ENCODE measurements at places on chromosomes 1 and 21.
A peak's percentile ranks its signal among the peaks of the same experiment; 100 is the strongest.

- no peak for DNase-seq
These were observed 53.4 kb upstream of the EDN2 start for GRCh38 chr1:41537788-41538351.

DNA sequence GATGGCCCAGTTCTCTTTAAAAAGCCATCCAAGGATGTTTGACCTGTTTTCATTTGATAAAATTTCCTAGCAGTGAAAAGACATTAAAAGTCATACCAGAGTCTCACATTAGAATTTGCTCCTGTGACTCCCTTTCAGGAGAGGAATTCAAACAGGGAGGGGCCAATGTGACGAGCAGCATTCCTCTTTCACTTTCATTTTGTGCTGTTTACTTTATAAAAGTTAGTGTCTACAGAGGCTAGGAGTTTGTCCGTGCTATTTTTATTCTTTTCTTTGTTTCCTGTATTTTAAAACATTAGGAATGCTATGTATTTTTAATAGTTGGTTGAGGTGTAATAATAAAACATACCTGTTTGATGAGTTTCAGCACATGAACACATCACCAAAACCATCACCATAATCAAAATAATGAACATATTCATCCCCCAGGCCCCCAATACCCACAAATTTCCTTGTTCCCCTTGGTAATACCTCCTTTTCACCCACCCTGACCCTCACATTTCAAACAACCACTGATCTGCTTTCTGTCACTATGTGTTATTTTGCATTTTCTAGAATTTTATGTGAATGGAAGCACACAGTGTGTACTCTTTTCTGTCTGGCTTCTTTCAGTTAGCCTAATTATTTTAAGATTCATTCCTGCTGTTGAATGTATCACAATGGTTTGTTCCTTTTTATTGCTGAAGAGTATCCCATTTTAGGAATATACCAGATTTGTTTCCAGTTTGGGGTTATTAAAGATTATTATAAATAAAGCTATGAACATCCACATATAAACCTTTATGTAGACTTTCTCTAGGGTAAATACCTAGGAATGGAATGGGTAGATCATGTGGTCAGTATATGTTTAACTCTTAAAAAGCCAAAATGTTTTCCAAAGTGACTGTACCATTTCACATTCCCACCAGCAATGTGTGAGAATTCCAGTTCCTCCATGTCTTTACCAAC is 129.5 kb downstream of the TENT5C start:
- no peak for DNase-seq

GRCh38 chr1:21308847-21309652 is 18.8 kb upstream of the ECE1 start:
- DNase-seq: no peak

DNA sequence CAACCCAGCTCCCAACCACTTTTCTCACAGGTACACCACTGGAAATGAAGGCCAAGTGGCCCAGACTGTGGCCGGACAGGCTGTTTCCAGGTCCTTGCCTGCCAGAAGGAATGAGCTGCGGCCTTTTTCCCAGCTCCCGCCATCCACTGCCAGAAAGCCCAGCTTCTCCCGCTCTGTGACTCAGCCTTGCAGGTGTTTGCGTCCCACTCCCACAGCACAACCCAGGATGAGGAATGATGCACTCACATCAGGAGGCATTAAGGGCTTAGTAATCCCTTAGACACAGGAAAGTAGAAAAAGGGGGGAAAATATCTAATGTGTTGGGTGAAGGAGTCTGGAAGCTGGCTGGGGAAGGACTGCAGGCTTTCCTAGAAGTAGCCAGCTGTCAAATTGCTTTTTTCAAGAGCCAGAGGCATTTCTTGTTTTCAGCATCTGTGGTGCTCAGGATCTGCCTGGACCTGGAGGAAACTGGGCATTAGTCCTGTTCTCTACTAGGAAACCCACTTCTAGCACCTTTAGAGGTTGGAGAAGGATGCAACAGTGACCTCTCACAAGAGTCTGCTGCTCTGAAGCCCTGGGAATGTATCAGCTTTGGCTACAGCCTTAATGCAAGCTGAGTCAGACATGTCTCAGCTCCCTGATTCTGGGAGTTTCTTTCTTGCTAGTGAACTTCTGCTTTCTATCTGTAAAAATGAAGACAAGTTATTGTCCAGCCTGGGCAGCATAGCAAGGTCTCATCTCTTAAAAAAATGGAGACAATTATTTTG is 13.2 kb upstream of the MAP1LC3C start:
- no peak for DNase-seq

DNA sequence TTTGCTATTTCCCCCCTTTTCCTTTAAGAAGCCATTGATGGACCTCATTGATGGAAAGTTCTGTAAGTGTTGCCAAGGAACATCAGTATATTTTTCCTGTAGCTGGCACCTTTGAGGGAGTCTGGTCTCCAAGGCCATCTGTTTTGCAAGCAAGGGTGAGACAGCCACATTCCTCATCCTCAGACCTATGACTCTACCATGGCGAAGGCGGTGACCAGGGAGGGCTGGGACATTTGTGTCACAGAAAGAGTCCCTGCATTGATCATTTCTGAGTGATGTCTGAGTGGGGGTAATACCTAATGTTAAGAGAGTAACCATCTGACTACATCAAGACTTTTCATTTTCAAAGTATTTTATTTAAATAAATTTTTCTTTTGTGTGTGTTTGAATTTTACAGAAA is 35.4 kb downstream of the KIAA0040 start:
- DNase-seq: no peak

DNA sequence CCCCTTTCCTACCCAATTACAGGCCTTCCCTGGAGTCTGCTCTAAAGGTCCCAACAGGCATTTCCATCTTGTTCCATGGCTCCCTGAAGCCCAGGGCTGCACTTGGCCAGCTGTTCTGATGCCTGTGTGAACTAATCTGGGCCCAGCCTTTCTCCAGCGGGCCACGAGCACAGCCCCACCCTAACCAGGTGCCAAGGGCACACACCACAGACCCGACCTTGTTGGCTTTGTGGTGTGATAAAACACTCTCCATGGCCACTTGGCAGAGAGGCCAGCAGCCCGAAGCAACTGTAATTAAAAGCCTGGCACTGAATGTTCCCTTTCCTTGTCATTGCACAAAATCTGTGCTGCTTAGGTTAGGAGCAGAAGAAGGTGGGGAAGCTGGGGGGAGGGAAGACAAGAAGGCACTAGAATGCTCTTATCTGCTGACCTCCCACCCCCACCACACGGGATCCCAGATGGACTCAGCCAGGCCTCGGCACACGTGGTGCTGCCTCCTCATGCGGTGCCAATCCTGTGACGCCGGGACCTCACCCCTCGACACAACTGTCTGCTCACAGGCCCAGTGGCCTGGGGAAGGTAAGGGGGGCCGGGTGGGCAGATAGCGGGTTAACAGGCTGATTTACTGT is 9.9 kb downstream of the HCRTR1 start:
- DNase-seq: no peak

DNA sequence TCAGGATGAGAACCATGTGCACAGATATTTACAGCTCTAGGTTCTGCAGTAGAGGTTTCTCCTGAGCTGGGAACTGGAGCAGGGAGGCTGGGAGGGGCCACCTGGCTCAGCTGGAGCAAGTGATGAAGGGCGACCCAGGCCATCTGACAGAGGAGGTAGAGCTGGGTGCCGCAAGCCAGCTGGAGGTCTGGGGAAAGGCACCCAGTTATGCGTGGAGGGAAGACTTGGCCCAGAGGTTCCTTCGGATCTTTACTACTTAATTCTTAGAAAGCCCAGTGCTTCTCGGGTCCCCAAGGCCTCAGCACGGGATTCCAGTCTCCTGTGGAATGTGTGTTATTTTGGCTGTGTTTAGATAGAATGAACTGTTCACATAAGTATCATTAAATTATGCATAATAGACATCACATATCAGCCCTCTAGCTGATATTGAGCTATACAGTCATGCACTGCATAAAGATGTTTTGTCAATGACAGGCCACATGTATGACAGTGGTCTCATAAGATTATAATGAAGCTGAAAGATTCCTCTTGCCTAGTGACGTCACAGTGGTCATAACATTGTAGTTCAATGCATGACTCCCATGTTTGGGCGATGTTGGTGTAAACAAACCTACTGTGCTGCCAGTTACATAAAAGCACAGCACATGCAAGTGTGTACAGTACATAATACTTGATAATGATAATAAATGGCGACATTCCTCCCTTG is 245.1 kb downstream of the RHOU start:
- no peak for DNase-seq

DNA sequence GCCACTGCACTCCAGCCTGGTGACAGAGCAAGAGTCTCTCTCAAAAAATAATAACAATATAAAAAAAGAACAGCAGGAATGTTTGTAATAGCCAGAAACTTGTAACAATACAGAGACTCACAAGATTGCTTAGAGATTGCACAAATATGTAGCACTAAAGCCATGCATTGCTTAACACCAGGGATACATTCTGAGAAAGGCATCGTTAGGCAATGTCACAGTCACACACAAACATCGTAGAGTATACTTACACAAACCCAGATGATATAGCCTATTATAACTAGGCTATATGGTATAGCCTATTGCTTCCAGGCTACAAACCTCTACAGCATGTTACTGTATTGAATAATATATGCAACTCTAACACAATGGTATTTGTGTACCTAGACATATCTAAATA is 45.3 kb downstream of the GPATCH2 start:
- DNase-seq: no peak

DNA sequence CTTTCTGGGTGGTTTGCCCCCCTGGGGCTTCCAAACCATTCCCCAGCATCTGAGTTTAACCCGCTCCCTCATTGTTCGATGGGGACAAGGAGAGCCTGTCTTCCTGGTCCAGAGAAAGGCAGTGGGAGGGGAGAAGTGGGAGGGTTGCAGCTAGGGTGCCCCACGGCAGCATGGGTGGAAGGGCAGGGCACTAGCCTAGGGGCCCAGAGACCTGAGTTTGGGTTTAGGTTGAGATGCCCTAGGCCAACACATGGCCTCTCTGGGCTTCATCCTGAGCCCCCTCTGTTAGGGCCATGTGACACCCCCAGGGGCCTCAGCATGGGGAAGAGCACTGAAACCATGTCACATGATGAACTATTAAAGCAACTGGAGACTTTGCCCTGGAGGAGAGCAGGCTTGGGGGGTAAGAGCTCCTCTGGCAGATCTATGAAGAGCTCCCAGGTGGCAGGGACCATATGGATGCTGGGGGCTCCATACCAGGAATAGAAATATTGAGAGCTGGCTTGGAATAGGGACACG is 9.7 kb upstream of the RUNX3 start:
- no peak for DNase-seq

DNA sequence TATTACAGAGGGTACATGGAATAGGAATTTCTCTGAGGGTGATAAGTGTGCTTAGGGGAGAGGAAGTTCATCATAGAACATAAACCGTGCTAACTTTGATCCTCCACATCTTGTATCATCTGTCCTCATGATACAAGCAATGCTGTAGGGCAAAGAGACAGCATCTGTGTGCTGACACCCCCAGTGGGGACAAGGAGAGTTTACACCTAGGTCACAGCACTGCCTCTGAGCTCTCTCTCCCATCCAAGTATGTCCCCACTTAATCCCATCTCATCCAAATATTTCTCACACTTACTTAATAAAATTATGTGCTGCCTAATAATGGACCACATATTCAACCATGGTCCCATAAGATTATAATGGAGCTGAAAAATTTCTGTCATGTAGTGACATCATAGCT is 4.3 kb upstream of the TEDDM1 start:
- no peak for DNase-seq

DNA sequence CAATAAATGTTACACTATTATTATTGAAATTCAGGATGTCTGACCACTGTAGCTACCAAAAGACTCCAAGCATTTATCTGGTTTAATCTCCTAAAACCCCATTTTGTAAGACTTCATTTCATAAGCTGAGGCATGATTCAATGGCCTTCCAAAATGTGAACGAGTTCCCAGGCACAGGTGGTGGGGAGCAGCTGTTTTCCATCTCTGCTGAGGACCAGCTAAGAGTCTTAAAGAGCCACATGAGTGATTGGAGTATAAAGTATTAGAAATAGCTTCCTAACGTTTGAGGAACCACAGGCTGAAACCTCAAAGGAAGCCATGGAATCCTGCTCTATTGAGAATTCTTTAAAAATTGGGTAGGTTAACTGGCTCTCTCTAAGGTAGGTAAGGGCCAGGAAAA is 44.9 kb downstream of the SEC16B start:
- no peak for DNase-seq

DNA sequence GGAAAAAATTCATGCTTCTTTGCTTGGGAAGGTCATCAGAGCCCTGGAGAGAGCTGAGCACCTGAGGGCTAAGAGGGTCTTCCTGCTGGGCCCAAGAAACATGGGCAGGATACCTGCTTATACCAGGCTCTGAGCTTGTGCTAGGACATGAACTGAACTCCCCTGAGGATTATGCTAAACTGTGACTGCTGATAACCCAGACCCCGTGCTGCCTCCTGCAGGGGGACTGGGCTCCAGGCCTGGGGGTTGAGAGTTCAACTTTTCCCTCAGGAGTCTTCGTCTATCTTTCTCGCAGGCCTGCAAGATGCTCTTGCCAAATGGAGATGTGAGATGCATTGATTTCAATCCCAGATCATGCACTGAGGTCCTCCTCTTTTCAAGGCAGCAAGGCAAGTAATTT is 368.5 kb downstream of the HHAT start:
- DNase-seq: no peak

DNA sequence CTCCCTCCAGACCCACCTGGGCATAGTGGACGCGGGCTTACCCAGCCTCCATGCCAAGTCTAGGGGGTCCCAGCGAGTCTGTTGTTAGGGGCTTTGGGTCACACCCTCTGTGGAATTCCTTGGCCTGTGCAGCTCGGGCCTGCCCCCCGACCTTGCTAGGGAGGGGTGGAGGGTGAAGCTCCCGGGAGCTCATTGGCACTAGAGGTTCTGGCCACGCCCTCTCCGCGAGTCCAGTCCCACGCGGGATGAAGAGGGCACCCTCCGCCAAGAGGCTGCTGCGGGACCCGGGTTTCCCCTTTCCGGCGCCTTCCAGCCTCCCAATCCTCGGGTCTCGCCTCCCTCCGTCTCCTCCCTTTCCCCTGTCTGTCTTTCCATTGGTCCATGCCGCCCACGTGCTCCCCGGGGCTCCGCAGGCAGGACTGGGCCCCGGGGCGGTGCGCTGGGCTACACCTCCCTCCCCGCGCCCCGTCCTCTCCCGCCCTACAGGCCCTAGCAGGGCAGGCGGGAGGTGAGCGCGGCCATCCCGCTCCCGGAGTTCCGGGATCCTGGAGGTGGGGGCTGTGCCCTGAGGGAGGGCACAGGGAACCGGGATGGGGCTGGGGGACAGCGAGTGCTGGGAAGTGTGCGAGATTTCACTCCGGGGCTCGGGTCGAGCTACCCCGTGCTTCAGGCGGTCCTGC is 3.5 kb downstream of the RUSC1 start:
- peak; percentile 61 for DNase-seq

DNA sequence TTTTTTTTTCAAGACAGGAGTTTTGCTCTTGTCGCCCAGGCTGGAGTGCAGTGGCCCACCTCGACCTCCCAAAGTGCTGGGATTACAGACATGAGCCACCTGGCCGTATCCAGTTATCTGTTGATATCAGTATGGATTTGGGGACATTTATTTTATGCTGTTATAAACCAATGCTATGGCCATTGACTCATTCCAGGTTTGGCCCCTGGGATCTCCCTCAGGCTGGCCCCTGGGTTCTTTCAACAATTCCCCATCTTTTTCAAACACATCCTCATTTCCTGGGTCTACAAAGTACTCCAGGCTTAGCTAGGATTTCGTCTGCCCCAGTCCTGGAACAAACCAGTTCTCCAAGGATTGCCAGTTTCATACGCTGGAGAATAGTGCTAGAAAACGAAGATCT is 44.1 kb downstream of the WDR4 start:
- DNase-seq: no peak
